ENCODE measurements at places on chromosomes 7 and 10.

DNA sequence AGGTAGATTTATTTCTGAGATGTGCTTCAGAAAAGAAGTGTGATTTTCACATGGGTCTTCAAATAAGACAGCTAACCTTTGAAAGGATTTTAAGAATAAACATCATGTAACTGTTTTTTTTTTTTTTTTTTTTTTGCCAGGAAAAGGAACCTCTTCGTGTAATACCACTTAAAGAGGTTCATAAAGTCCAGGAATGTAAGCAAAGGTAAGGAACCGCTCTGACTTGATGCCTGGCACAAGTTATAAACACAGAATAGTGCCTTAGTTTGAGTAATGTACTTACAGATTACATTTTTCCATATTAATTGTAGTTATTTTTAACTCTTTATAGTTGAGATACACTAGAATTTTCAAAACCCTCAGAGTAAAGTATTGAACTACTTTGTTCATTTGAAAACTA lies 30.4 kb upstream of the ARMS2 start:
- no peak for DNase-seq

- DNase-seq, result no peak
Observed at GRCh38 chr10:99976886-99977665, 32.7 kb downstream of the DNMBP start.

- DNase-seq, result no peak
Observed at GRCh38 chr7:98236355-98237185, 15.5 kb downstream of the TECPR1 start.

DNA sequence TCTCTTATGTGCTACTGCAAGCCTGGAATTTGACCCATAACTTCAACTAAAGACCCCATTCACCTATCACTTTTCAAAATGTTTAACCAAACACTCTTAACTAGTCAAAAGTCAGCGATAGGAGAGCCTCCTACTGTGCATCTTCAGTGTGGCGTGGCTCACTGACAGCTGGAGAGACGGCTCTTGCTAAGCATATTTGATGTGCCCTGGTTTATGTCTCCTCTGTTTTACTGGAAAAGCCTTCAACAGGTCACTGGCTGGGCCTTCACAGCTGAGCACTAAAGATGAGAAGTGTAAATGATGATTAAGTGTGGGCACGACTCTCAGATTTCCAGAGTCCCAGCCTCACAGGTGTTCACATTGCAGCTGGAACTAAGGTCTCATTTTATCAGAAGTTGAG lies 472.1 kb downstream of the SEMA3D start:
- no peak for DNase-seq

DNA sequence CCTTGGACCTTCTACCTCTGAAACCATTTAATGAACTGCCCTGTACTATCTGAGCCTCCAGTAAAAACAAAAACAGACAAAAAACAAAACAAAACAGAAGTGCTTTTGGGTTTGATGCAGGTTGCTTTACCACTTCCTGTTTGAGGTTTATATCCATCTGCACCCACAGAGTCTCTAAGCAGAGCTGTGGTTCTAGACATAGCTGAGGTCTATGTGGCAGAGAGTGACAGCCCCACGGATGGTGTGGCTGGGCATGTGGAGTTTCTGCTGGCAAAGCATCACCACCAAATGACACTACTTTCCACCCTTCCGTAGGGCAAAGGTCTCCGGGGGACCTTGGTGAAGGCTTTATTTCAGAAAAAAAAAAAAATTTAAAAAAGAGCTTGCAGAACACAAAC lies 754.2 kb downstream of the GRID1 start:
- DNase-seq, result no peak

- DNase-seq, result no peak
Observed at GRCh38 chr10:107159871-107160270, 4.6 kb downstream of the SORCS1 start.

All from HT-29 (cell line).